ENCODE measurements at places on chromosomes 1 and 21.

DNA sequence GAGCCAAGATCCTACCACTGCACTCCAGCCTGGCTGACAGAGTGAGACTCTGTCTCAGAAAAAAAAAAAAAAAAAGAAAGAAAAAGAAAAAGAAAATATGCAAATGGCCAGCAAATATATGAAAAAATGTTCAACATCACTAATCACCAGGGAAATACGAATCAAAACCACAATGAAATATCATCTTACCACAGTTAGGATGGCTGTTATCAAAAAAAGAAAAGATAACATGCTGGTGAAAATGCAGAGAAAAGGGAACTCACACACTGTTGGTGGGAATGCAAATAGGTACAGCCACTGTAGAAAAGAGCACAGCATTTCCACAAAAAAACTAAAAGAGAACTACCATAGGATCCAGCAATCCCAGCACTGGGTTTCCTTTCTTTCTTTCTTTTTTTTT lies 477.5 kb downstream of the SMYD3 start:
- no peak for DNase-seq

- no peak for DNase-seq
Measured at GRCh38 chr1:185666582-185666981, 67.6 kb upstream of the HMCN1 start.

GRCh38 chr1:157495285-157495684 lies 57.0 kb downstream of the FCRL5 start:
- no peak for DNase-seq

DNA sequence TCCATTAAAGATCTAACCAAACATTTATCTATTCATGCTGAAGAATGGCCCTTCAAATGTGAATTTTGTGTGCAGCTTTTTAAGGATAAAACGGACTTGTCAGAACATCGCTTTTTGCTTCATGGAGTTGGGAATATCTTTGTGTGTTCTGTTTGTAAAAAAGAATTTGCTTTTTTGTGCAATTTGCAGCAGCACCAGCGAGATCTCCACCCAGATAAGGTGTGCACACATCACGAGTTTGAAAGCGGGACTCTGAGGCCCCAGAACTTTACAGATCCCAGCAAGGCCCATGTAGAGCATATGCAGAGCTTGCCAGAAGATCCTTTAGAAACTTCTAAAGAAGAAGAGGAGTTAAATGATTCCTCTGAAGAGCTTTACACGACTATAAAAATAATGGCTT lies 81.2 kb downstream of the PRDM2 start:
- no peak for DNase-seq

- no peak for DNase-seq
Measured at GRCh38 chr1:243547891-243548290, 292.1 kb downstream of the SDCCAG8 start.

- no peak for DNase-seq
Measured at GRCh38 chr21:16777041-16777720, 735.7 kb upstream of the CXADR start.

DNA sequence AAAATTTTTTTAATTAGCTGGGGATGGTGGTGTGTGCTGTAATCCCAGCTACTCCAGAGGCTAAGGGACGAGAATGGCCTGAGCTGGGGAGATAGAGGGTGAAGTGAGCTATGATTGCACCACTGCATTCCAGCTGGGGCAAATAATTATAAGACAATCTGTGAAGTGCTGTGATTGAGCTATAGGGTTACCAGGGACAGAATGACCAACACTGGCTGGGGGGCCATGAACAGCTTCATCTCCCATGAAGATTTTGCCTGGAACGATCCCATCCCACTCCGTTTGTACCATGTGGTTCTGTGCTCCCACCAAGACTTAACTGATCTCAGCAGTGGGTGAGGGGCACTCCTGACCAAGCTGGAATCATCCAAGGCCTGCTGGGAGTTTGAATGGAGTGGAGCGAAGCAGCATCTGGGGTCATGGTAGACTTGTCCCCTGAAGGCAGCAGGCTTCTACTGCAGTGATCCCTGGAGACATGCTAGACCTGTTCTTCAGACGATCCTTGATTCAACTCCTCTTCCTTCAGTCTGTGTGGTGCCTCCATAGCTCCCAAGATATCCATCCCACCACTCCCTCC lies 53.6 kb upstream of the CTPS1 start:
- no peak for DNase-seq

DNA sequence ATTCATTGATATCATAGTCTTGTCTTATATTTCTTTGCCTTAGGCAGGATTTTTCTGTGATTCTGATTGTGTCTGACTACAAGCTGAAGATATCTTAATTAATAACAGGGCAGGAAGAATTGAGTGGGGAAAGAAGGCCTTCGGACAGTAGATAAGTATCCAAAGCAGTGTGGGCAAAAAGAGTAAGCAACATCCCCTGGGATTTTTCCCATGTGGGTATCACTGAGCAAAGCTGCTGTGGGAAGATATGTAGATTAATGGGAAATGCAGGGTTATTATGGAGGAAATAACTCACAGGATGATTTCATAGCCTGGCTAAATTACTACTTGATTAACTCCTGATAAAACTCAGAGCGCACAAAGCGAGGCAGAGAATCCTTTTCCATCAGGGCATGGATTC lies 55.7 kb downstream of the RGS5 start:
- no peak for DNase-seq

DNA sequence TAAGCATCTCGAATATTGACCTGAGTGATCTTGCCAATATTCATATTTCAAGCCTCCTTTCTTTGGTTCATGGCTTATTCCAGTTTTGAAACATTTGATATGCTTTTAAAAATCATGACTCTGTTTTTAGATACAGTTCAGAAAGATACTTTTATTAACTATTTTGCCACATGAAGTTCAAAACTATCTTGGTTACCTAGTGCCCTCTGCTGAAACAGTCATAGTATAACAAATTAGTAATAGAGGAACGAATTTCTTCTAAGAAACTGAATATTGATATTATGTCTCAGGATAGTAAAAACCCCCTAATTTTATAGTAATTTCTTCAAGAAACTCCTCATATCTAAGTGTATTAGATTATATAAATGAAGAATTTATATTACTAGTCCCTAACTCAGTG lies 52.6 kb upstream of the RC3H1 start:
- DNase-seq = peak; percentile 38

- no peak for DNase-seq
Measured at GRCh38 chr1:31901838-31902509, 36.2 kb downstream of the PTP4A2 start.

DNA sequence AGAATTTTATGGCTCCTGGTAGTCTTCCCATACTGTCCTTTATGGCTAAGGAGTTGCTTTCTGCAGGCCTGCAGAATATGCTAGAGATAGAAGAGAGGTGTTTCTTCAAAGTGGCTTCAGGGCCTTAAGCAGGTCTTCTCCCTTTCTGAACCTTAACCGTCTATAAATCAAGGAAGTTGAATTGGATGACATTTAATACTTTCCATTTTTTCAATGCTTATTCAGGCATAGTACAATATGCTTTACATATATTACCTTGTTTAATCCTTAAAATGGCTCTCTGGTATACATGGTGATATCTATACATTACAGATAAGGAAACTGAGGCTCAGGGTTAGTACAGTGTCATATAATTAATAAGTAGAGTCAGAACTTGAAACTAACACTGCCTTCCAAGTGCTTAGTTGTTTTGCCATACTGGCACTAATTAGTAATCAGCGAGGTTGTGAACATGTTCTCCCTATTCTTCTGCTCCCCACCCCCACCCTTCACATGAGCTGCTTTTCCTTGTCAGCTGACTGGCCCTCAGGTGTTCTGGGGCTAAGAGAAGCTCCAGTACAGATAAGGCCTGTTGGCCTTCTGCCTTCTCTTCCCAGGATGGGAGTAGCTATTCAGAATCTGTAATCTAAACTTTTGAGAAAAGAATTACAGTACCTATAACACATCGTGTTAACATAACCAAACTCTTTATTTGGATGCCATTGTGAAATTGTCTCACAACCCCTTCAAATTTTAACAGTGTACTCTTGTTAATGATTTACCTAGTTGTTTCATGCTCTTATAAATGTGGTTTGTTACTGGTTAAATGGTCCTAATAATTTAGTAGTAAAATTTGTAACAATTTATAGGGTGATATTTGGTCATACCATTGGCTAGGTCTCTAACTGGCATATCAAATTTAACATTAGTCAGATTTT lies 13.6 kb downstream of the NFYC start:
- no peak for DNase-seq

GRCh38 chr1:197761654-197762053 lies 13.6 kb downstream of the DENND1B start:
- DNase-seq = peak; percentile 47

DNA sequence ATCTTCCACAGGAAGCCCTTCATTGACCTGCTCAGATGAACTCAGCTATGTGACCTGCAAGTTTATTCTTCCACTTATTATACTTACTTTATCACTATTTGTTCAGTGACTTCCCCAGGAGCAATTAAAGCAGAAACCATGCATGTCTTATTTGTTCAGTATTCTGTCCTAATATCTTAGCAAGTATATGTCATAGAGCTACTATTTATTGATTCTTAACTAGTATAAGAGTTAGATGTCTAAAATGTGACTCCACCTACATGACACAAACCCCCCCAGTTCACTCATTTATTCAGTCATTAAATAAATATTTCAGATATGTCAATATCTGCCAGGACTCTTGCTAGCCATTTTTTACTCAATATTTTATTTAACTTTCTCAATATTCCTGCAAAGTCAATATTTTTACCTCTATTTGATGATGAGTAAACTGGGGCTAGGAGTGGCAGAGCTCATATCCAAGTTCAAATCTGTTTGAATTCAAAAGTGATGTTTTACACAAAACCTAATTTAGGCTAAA lies 469.0 kb upstream of the USP24 start:
- DNase-seq = no peak

DNA sequence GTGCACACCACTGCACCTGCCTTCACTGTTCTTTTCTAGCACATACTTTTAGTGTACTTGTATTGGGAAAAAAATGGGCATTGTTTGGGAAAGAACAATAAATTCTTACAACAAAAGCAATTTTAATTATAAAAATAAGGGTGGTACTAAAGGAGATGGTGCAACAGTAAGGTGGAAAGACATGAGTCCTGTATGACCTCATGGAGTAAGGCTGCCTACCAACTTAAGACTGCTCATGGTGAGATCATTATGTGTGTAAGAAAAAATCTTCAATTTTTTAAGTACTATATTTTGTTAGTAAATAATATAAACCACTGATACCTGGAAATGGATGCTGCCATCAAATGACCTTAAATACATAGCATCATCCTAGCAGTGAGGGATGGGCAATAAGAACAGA lies 29.6 kb upstream of the PHGDH start:
- no peak for DNase-seq

DNA sequence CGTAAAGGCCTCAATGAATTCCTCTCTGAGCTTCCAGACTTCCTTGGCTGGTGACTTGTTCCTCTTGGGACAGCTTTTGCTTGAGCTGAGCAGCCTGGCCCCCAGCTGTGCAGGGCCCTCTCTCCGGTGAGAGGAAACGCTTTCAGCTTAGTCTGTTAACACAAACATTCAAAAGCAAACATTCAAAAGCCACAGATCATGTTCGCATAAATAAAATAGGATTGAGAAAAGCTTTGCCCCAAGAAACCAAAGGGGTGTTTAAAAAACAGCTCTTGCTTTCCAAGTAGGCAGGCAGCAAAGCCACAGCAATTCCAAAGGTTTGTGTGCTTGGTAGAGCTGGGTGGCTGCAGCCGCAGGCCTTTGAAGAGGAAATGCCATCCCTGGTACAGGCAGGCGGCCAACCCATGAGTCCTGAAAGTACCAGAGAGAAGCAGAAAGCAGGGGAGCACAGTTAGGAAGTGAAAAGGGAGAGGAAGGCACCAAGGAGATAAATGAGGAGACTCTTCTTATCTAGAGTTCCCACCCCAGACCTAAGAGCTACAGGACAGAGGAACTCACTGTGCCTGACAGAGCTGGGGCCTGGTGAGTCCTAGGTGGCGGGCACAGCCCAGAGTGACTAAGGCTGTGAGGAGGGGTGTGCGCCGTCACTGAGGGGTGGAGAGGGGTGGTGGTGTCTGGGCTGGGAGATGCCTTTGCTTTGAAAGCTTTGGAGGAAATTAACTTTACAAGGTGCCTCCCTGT lies 48.4 kb downstream of the CCN1 start:
- DNase-seq = no peak

DNA sequence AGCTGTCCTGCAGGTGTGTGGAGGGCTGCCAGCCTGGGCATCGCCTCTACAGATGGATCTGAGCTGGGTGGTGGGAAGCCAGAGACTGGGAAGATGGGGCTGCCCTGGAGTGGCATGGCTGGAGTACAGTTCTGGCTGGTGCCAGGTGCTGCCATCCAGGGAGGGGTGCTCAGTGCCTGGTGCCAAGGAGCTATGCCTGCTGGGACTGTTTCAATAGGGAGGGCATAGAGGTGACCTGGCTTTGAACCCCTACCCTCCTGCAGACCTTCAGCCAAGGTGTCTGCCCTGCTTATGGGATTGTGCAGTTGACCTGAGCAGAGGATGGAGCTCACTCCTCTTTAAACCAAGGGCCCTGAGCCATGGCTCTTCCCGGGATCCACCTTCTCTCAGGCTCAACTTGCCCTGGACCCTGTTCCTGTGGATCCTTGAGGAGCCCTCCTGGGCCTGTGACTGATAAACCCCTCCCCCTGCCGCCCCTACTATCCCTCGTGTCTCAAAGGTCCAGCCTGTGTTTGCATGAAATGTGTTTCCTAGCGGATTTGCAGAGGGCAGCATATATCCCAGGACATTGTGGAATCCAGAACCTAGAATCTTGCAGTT lies 48.7 kb downstream of the PTPRU start:
- no peak for DNase-seq

GRCh38 chr1:205286335-205286950 lies 35.1 kb downstream of the NUAK2 start:
- peak; percentile 95 for DNase-seq

- DNase-seq = no peak
Measured at GRCh38 chr1:155191904-155192303, 15.8 kb downstream of the THBS3 start.

DNA sequence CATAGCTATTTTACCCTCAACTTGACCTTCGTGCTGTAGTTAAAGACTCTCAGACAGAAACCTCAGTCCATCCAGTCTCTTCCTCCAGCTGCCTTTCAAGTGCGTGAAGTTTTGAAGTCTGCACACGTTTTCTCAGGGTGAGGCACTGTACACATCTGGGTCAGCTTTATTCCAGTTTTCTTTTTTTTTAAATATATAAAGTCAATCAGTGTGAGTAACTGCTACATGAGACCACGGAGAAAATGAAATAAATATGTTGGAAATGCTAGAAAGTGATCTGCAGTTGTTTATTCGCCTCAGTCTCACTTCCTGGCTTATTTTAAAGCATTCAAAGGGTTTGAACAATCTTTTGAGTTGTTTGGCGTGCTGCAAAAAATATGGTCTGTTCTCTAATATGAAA lies 135.7 kb downstream of the ROR1 start:
- no peak for DNase-seq

DNA sequence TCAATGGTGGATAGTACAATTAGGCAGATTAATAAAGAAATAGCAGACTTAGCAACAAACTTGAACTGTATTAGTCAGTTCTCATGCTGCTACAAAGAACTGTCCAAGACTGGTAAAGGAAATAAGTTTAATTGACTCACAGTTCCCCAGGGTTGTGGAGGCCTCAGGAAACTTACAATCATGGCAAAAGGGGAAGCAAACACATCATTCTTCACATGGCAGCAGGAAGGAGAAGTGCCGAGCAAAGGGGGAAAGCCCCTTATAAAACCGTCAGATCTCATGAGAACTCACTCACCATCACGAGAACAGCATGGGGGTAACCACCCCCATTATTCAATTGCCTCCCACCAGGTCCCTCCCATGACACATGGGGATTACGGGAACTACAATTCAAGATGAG lies 27.1 kb upstream of the PDE4B start:
- peak; percentile 27 for DNase-seq

- DNase-seq = no peak
Measured at GRCh38 chr1:42953182-42954180, 5.2 kb downstream of the SLC2A1 start.

GRCh38 chr21:43919871-43920801 lies 55.1 kb downstream of the AGPAT3 start:
- no peak for DNase-seq
